Fibroblast of gingiva (primary cell): ENCODE measurements at places on chromosomes 3 and 15.

GRCh38 chr3:126661532-126662364 lies 6.8 kb upstream of the TXNRD3 start:
- DNase-seq, result no peak

GRCh38 chr15:81516461-81516860 lies 142.4 kb upstream of the TMC3 start:
- no peak for DNase-seq

DNA sequence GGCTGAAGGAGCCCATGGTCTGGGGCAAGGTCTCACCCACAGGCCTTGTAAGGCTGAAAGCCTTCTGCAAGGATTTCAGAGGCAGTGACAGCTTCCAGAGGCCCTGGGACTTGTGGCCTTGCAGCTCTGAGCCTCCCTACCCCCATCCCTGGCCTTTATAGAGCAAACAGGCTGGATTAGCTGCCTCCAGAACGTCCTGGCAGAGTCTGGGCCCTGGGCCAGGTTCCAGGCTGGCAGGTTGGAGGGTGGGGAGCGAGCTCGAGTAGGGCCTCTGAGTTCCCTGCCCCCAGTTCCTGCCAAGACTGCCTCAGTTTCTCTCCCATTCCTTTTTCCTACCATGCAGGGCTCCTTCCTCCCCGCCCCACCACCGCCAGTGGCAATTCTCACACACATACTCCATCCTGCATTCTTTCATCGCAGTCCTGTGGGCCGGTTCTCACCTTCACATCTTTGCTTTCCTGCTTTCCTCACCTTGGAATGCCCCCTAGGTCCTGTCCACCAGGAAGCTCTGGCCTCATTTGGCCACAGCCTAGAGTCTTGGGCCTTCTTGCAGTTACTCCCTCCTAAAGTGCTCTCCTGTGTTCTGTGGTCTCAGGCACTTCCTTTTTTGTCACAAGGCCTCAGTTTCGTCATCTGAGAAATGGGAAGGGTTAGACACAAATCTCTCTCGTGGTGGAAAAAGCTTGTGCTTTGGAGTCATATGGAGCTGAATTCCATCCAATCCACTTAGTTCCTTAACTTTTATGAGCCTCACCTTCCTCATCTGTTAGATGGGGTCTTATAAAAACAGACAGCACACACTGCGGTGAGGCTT lies 2.7 kb downstream of the LMAN1L start:
- no peak for DNase-seq

DNA sequence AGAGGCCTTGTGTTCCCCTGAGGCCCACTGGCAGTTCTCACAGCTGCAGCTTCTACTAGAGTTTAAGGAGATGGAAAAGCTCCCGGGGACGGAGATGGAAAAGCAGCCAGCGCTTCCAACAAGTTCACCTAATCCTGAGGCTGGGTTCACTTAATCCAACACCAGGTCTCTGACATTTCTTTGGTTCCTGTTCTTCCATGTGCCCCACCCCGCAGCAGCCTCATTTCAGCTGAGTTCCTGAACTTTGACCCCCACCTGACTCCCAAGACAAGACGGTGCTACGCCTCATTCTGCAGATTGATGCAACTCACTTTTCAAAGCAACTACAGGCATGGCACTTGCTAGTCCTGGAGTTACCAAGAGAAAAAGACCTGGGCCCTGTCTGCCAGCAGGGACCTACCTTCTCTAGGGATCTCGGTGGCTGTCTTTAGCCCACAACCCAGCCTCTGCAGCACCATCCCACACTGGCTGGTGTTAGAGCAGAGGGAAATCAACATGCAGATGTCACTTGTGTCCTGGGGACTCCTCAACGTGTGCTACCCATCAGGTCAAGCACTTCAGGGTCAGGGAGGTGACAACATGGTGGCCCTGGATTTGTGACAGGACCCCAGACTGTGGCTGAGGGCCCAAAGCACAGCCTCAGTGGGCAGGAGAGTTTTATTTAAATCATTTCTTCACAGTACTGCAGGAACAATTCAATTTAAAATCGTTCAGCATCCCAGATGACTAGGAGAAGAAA lies 406.1 kb downstream of the VPS13C start:
- no peak for DNase-seq

DNA sequence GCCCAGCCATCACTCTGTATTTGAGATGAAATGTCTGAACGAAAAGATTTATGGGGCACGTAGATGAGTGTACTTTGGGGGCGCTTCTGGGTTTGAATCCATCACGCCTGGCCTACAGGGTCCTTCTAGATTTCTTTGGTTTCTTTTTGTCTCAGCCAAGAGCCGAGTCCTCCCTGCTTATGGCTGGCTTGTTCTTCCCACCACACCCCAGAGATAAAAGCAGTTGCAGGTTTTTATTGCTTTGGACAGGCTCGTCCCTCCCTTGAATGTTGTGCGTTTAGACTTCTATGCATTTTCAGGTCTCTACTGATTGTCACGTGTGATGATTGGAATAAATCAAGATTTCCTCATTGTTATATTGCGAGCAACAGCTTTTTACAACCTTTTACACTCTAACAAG lies 104.8 kb upstream of the CHRNA7 start:
- no peak for DNase-seq

- DNase-seq, result peak; percentile 87
These were observed 63.0 kb downstream of the SH3BP5 start for GRCh38 chr3:15269091-15269989.

- no peak for DNase-seq
These were observed 31.6 kb downstream of the SNTN start for GRCh38 chr3:63684081-63684480.

DNA sequence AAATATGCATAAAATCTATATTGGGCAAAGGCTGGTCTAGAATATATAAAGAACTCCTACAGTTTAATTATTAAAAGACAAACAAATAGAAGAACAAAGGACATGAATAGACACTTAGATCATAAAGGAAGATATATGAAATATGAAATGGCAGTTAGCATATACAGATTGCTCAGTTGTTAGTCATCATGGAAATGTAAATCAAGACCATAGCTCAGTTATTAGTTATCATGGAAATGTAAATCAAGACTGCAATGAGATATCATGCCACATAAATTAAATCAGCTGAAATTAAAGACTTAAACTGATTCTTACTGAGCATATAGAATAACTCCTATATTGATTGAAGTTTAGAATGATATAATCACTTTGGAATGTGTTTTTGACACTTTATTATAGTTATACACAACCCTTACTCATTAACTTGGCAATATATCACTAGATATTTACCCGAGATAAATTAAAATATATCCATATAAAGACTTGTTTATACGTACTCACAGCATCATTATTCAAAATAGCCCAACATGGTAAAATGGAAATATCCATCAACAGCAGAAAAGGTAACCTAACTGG lies 45.2 kb upstream of the GOLGA8B start:
- DNase-seq, result no peak
